ENCODE measurements at places on chromosomes 4 and X.
A peak's percentile ranks its signal among the peaks of the same experiment; 100 is the strongest.

GRCh38 chr4:182644683-182645050, 272.5 kb downstream of the DCTD start:
- peaks cover 2% of the 10 kb centered on the region for H3K27me3 ChIP-seq
- no peaks in the 10 kb centered on the region for H3K4me1 ChIP-seq
- H3K27ac ChIP-seq: no peak overlapping the region
- no peak for DNase-seq
- no peaks in the 10 kb centered on the region for H3K36me3 ChIP-seq

DNA sequence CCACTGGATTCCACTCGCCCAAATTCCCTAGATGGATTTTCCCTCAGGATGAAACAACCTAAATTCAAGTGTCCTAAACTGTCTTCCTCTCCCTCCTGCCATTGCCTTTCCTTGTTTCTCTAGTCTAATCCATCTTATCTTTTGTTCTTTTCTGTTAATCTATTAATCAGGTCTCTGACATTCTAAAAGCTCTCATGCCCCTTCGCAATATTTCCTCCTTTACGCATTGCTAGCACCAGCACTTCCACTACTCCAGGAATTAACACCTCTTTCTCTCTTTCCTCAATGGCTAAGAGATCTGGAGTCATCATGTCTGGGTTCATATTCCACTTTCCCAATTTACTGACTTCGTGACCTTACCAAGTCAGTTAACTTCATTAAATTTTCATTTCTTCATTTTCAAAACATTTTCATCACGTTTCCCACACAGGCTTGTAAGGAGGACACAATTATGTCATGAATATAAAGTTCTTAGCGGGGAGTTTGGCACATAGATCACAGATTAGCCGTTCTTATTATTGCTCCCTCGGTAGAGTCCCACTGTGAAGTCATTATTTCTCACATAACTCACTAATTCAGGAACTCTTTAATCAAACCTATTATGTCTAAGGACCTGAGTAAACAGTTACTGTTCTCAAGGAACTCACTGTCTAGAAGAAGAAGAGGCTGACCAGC, 45.3 kb downstream of the FAT4 start:
- no peak for DNase-seq
- no peaks in the 10 kb centered on the region for H3K4me1 ChIP-seq
- no peak overlapping the region for H3K4me3 ChIP-seq
- no peak overlapping the region for H3K27ac ChIP-seq
- H3K27me3 ChIP-seq: peaks cover 3% of the 10 kb centered on the region
- H3K36me3 ChIP-seq: no peaks in the 10 kb centered on the region

DNA sequence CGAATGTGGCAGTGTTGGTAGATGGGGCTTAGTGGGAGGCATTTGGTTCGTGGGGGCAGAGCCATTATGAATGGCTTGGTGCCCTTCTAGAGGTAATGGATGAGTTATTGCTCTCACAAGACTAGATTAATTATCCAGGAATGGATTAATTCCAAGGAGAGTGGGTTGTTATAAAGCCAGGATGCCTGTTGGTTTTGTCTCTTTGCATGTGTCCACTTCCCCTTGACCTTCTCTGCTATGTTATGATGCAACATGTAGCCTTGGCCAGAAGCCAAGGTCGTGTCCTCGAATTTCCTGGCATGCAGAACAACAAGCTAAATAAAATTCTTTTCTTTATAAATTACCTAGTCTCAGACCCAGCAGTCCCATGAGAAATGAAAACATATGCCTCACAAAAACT, 111.2 kb upstream of the PLS3 start:
- H3K27me3 ChIP-seq: peaks cover 2% of the 10 kb centered on the region
- no peaks in the 10 kb centered on the region for H3K4me1 ChIP-seq
- no peak overlapping the region for H3K4me3 ChIP-seq
- H3K27ac ChIP-seq: no peak overlapping the region

GRCh38 chr4:184641022-184641421, 8.2 kb downstream of the CASP3 start:
- H3K4me1 ChIP-seq: peaks cover 86% of the 10 kb centered on the region
- peak overlapping the region; percentile 53 for H3K27ac ChIP-seq
- no peak for DNase-seq
- H3K36me3 ChIP-seq: no peaks in the 10 kb centered on the region
- peak overlapping the region; percentile 8 for H3K4me3 ChIP-seq

DNA sequence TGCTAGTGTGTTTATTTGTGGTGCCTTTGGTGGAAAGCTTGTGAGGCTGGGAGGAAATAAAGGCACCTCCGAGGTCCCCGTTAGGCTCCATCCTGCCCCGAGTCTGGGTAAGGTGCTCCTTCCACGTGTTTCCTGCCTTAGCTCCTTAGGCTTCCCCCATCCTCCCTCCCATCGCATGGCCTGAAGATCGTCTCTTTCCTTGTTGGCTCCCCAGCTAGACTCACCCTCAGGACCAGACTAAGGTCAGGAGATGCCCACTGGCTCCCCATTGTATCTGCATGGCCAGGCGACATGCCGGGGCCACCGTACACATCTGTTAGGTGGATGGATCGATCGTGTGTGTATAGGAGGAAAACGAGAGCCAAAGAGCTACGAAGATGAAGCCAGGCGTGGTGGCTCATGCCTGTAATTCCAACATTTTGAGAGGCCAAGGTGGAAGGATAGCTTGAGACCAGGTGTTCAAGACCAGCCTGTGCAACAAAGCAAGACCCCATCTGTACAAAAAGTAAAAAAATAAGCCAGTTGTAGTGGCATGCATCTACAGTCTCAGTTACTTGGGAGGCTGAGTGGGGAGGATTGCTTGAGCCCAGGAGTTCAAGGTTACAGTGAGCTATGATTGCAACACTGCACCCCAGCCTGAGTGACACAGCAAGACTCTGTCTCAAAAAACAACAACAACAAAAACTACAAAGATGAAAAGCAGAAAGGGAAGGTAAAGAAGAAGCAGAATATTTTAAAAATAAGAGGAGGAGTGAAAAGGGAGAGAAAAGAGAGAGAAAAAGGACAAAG, 53.7 kb downstream of the SEPSECS start:
- H3K4me3 ChIP-seq: no peak overlapping the region
- H3K4me1 ChIP-seq: no peaks in the 10 kb centered on the region
- peaks cover 7% of the 10 kb centered on the region for H3K27me3 ChIP-seq

DNA sequence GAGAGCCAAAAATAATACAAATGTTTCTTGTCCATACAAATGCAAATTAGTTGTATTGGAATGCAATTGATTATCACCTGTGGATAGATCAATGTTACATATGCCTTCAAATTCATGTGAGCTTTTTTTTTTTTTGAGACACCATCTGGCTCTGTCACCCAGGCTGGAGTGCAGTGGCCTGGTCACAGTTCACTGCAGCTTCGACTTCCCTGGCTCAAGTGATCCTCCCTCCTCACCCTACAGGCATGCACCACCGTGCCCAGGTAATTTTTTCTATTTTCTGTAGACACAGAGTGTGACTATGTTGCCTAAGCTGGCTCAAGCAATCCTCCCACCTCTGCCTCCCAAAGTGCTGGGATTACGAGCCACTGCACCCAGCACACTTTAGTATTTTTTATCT, 38.6 kb upstream of the TMEM184C start:
- no peaks in the 10 kb centered on the region for H3K36me3 ChIP-seq
- DNase-seq: no peak
- peaks cover 10% of the 10 kb centered on the region for H3K4me1 ChIP-seq
- no peak overlapping the region for H3K4me3 ChIP-seq
- H3K27ac ChIP-seq: no peak overlapping the region
- H3K27me3 ChIP-seq: no peaks in the 10 kb centered on the region

DNA sequence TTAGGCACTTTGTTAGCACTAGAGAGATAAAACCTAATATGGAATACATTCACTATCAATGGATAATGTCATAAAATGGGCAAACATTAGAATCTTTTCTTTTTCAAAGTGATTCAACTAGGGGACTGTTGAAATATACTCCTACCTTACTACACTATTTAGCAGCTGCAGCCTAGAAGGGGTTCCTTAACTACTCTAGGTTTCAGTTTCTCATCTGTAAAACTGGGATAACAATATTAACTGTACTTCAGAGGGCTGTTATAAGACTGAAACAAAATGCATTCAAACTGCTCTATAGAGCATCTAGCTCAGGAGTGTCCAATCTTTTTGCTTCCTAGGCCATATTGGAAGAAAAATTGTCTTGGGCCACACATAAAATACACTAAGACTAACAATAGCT, 147.4 kb downstream of the CDS1 start:
- no peak for DNase-seq
- H3K4me3 ChIP-seq: no peak overlapping the region
- H3K27me3 ChIP-seq: no peaks in the 10 kb centered on the region
- no peak overlapping the region for H3K27ac ChIP-seq
- no peaks in the 10 kb centered on the region for H3K36me3 ChIP-seq
